ENCODE measurements at places on chromosomes 7 and 10.

DNA sequence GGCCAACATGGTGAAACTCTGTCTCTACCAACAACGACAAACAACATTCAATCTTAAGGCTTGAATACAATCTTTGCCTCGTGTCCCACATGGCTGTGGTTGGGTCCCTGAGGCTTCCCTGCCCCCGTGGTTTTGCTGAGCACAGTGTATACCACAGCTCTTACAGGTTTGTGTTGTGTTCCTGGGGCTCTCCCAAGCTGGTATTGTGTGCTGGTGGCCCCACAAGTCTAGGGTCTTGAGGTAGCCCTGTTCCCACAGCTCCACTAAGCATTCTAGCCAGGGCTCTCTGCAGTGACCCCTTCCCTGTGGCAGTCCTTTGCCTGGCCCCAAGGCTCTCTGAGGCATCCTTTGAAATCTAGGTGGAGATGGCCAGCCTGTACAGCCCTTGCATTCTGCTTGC lies 68.0 kb upstream of the CCNY start:
- DNase-seq = no peak

DNA sequence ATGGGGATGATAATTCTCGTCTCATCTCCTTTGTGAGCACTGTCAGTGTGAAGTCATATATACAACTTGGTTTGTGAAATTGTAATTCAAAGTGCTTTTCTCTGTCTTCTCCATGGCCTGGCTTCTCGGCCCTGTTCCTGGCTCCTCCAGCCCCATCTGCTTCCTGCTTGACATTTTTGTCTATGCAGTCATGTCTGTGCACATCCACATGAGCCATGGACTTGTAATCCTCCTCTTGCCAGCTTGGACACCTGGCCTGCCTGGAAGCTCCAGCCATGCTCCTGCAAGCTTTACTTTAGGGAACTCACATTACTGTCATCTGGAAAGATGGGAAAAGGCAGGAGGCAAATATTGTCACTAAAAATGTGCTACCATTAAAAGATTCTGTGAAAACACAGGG lies 576.0 kb upstream of the DPP6 start:
- no peak for DNase-seq

GRCh38 chr7:25847336-25848070 lies 304.5 kb upstream of the NFE2L3 start:
- DNase-seq = no peak

DNA sequence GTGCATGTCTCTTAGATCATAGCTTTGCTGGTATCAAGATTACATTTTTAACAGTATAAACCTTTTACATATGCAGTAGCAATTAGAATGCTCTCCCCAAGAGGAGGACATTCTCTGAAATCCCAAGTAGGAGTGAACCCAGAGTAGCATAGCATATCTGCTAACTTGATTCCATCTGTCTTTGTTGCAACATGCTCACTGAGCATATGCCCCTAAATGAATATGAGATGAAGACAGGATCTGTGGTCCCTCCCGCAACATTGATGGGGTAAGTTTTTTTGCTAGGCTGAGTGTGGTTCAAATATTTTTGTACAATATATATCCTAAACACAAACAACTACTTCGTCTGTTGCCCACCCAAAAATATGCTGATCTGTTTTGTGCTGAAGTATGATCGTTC lies 534.2 kb upstream of the C7orf33 start:
- DNase-seq = no peak

GRCh38 chr10:3099291-3100092 lies 32.1 kb downstream of the PFKP start:
- DNase-seq = no peak

Measured in stimulated activated CD4-positive, alpha-beta T cell treated with anti-CD3 and anti-CD28 coated beads, Interleukin-15, amount 100 ng/mL, for 48 hours (primary cell).